ENCODE measurements at places on chromosomes 16 and 17.

DNA sequence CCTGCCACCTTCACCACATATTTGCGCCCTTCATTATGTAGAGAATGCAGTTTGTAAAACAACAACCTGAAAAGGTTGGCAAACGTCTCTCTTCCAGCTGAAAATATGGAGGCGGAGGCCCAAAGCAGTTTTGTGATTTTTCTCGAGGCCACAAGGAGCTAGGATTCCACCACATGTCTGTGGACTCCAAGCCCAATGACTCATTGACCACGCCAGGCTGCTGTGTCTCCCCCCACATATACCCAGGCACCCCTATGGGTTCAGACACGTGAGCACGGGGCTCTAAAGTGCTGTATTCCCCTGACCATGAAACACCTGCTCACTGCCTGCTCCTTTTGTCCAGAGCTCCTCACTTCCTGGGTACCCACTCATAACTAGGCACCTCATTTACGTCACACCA is 121.4 kb upstream of the CDH5 start:
- no peak for DNase-seq

- no peak for DNase-seq
These were observed 536 bp downstream of the TMC6 start for GRCh38 chr17:78127888-78128550.

- no peak for DNase-seq
These were observed 4.0 kb upstream of the MFAP4 start for GRCh38 chr17:19390951-19391350.

DNA sequence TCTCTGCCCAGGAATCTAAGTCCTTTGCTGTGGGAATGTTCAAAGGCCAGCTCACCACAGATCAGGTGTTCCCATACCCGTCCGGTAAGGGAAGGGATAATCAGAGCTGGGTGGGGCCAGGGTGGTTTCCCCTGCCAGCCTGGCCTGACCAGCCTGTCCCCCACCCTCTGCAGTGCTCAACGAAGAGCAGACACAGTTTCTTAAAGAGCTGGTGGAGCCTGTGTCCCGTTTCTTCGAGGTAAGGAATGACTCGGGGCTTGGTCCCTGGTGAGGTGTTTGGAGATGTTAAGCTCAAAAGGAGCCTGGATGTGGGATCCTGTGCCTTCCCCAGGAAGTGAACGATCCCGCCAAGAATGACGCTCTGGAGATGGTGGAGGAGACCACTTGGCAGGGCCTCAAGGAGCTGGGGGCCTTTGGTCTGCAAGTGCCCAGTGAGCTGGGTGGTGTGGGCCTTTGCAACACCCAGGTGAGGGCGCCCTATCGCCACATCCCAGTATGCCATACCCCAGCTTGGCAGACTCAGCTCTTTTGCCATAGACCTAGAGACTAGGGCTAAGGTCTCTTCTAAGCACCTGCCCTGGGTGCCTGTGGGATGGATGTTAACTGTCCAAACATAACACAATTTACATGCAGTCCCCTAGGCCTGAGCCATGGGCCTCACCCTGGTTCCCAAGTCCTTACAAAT is 997 bp downstream of the ACADVL start:
- peak; percentile 77 for DNase-seq

GRCh38 chr17:42181851-42182207 is 887 bp upstream of the KCNH4 start:
- DNase-seq = no peak

DNA sequence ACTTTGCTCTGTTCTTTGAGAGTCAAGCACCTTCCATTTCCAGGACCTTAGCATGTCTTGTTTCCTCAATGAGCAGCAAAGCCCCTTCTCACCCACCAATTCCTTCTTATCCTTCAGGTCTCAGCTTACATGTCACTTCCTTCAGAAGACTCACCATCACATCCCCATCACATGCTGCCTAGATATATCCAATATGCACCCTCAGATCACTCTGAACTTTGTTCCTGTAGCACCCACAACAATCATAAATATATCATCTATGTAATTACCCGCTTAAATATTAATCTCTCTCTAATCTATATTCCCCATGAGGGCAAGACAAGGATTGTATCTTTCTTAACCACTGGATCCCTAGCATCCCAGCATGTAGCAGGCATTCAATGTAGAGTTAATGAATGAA is 30.4 kb downstream of the KANSL1 start:
- no peak for DNase-seq

GRCh38 chr16:77951788-77952187 is 70.6 kb upstream of the CLEC3A start:
- no peak for DNase-seq

DNA sequence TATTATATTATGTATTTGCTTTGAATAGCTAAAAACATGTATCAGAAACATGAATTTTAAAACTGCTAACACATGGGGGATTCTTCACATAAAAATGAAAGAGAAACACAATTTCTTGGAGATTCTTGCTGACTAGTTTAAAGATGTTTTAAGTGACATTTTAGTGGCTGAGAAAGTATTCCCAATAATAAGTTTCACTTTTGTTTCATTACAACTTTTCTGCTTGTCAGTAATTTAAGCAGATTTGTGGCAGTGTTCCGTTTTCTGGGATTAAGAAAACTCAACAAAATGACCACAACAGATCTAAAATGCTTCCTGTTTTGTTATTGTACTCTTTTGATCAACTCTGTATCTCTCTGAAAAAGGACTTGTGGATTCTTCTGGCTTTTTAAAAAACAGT is 75.9 kb downstream of the NLK start:
- DNase-seq = peak; percentile 8

DNA sequence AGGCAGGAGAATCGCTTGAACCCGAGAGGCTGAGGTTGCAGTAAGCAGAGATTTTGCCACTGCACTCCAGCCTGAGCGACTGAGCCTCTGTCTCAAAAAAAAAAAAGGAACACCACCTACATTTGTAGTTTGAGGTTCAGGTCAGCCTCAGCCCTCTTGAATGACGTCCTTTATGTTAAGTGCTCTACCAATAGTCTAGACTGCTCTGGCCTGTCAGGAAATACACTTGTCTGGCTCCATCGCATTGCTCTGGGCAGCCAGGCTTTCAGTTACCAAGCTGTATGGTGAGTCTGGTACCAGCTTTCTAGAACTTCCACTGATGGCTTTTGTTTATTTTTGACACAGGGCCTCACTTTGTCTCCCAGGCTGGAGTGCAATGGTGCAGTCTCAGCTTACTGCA is 11.4 kb downstream of the SOCS7 start:
- no peak for DNase-seq

- DNase-seq = peak; percentile 57
These were observed 31.0 kb downstream of the MBTPS1 start for GRCh38 chr16:84085773-84086172.

DNA sequence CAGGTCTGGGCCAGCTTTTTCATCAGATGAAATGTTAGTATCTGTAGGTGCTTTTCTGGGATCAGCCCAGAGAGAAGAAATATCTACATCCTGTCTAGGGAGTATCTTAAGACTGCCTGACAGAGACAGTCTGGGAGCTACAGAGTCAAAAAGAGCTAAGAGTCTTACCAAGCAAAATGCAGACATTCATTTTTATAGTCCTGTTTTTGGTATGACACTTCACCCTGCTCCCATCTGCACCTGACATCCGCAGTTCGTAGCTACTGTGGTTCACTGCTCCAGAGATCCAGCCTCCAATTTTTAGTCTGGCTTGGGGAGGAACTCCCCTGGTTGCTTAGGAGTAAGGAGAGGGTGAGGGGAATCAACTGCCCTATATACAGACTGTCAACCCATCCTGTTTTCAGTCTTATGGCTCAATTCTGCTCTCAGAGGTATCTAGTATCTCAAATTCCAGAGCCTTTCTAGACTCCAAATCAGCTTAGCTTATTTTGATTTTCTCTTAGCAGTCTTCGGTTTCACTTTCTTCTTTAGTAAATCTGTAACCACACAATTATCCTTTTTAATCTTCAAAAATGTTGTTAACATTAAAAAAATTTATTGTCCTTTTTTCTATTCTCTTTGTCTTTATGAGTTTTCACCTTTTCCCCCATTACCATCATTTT is 97.8 kb downstream of the TMEM100 start:
- no peak for DNase-seq

GRCh38 chr17:37518826-37519225 is 29.1 kb downstream of the DUSP14 start:
- DNase-seq = no peak

DNA sequence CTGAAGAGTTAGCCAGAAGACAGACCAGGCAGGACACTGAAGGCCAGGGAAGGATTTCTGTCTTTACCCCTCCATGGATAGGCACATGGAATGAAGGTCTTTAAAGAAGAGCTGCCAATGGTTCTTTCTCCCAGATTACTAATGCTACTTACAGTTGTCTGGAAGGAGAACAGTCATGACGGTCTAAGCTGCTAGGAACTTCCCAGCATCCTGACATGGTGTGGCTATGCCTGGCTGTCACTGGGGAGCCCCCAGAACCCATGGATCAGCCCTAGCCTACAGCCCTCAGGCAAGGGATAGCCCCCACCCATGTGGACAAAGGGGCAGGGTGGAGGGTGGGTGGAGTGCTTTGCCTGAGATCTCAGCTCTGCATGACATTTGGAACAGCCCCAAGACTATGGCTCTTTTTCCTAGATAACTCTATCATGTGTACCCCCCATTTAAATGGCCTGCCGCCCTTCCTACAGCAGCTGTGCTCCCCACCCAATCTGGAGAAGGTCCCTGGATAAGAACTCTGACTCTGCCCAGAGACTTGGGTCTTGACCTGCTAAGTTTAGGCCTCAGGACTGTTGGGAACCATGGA is 9.2 kb upstream of the KAT7 start:
- DNase-seq = no peak

DNA sequence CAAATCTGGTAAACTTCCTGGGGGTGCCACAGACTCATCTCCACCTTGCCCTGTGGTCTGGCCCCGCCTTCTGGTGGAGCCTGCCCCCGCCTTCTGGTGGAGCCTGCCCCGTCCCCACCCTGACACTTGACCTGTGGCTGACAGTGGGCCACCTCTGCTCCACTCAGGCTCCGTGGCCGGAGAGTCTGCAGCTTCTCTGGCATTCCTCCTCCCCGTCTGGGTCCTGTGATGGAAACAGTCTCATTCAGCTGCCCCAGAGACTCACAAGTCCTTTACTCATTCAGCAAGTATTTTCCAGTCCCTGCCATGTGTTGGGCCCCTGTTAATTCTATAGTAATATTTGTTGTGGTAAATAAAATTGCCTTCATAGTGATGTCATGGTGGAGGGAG is 21.0 kb upstream of the G6PC1 start:
- DNase-seq = no peak

GRCh38 chr16:52002026-52002425 is 544.9 kb downstream of the TOX3 start:
- DNase-seq = no peak

- no peak for DNase-seq
These were observed 30.7 kb upstream of the CDH5 start for GRCh38 chr16:66335704-66336329.

DNA sequence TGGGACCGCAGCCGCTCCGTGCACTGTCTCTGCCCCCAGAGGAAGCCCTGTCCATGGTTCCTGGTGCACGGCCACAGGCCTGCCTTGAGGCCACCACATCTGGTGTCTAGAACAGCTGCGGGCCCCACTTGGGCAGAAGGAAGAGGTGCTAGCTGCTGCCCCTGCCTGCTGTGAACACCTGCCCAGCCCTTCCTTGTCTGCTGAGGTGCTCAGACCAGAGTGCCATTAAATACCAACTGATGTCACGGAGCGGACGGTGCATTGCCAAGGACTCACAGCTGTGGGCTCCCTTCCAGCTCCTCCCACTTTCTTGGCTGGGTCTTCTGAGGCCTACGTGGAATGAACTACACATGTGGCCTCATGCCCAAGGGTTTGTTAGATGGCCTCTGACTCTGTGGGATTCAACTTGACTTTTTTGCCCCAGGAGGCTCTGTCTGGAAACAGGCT is 146.1 kb downstream of the RAB11FIP4 start:
- DNase-seq = no peak

- no peak for DNase-seq
These were observed 227.9 kb downstream of the MSI2 start for GRCh38 chr17:57484081-57484666.

GRCh38 chr17:40611840-40612474 is 35.7 kb downstream of the SMARCE1 start:
- no peak for DNase-seq

DNA sequence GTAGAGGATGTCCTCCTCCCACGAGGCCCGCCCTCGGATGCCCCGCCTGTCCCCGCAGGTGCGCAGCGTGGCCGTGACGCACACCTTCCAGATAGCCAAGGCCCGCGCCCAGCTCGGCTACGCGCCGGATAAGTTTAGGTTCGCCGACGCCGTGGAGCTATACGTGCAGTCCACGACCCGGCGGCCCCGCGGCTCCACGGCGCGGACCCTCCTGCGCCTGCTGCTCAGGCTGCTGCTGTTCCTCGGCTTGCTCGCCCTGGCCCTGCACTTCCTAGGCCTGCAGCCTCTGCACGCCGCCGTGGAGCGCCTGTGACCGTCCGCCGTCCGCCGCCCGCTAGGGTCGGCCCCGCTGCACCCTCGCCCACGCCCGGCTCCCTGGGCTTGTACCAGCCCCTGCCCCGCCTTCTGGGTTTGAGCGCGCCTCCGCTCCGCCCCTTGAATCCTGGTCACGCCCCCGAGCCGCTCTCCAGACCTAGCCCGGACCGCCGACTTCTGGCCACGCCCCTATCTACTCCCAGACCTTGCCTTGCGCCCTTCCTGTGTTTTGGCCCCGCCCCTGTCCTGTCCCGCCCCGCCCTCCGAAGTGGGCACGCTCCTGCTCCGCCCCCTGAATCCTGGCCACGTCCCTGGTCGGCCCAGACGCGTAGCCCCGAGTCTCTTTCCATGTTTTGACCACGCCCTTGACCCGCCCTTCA is 15.8 kb upstream of the EEF2K start:
- peak; percentile 94 for DNase-seq

GRCh38 chr17:36496018-36496789 is 9.7 kb downstream of the ZNHIT3 start:
- no peak for DNase-seq

- DNase-seq = peak; percentile 79
These were observed 75.2 kb upstream of the KSR1 start for GRCh38 chr17:27381007-27381501.

DNA sequence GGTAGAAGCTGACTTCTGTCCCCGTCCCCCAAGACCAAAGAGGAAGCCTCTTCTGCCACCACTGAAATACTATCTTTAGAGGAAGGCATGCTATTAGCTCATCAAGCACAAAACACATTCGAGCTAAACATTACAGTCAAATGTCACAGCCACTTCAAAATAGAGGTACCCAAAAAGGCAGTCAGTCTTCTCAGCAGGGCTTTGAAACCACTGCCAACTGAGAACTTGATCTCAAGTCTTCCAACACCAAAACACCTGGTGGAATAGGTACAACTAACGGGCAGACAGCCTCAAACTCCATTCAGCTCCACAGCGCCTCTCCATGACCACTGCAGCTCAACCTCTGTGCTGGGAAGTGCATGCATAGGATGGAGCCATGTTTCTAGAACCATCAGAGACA is 36.0 kb downstream of the ZFHX3 start:
- no peak for DNase-seq

GRCh38 chr16:67537270-67537635 is 8.6 kb downstream of the RIPOR1 start:
- peak; percentile 71 for DNase-seq
